ENCODE measurements at places on chromosomes 4 and X.

- DNase-seq = no peak
Measured at GRCh38 chr4:153273751-153274150, 69.5 kb downstream of the TRIM2 start.

GRCh38 chrX:134206221-134206620 is 30.8 kb upstream of the CCDC160 start:
- DNase-seq = no peak

- DNase-seq = no peak
Measured at GRCh38 chr4:154160519-154161301, 330.9 kb downstream of the DCHS2 start.

- DNase-seq = no peak
Measured at GRCh38 chrX:148661035-148661434, 160.6 kb downstream of the AFF2 start.

DNA sequence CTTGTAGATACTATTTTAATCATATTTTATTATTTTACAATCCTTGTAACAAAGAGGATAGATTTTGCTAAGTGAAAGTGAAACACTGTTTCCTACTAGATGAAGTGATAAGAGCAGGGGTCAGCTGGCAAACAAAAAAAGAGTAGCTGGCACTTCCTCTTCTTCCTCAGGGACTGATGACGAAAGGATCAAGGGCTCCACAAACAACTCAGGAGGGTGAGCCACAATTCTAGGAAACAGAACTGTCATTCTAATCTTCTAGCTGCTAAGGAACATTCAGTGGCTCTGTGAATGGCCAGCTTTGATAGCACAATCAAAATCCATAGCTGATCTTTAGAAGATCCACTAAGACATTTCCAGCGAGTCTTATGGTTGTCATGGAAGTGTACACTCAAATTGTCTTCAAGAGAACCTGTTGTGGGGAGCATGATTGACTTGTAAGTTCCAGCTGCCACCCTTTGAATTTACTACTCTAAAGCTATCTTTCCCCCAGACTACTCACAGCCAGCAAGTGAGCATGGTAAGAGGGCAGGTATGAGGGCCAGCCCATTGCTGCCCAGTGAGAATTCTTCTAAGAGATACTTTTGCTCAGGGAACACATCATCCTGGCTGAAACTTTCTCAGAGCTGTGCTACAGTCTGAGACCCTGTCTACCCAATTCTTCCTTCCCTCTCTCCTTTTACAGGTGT is 275.7 kb upstream of the RASGEF1B start:
- no peak for DNase-seq

GRCh38 chr4:118254368-118254767 is 98.4 kb downstream of the PRSS12 start:
- DNase-seq = no peak

DNA sequence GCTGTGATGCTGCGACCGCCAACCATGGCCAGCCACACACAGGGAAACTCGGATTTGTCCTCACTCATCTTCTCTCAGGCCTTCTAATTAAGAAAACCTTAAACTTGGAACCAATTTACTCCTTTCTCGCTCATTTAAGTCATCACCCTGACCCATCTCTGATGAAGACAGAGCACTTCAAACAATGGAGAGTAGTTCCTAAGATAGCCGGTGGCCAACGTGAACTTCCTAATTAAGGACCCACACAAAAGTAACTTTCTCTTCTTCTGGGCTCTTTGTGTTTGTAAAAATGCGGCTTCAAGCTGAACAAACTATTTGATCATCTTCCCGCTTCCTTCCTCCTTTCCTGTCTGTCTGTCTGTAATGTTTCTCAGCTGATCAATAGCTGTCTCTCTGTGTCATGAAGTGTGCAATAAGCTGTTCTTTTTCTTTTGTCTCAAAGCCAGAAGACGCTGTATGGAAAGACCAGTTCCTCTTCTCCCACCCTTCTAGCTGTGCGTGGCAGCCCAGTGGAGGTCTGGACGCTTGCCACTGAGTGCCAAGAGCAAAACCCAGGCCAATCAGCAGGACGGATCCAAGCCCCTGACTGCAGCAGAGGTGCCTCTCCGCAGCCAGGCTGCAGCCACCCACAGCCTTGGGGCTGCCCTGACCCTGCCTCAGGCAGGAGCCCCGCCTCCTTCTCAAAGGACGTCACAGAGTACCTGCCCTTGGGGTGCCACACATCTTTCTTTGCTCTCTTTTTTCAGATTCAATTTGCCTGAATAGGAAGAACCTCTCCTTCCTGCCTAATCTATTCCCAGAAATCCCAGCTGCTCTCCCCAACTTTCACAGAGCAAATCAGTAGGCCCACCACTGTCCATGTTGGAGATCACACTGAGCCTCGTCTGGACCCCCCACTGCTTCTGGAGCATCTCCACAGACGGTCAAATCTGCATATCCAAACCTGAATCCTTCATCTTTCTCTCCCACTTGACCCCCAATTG is 59.3 kb downstream of the MAML3 start:
- DNase-seq = peak; percentile 57

- DNase-seq = no peak
Measured at GRCh38 chr4:83979773-83980172, 443.9 kb downstream of the GPAT3 start.

DNA sequence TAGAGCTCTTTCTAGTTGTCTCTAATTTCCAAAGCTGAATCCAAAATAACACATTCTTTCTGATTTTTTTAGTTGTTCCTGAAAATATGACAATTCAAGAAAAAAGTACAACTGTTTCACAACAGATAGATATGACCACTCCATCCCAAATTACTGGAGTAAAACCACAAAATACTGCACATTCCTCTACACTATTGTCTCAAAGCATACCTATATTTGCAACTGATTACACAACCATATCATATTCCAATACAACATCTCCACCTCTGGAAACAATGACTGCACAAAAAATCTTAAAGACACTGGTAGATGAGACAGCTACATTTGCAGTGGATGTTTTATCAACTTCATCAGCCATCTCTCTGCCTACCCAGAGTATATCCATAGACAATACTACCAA is 43.6 kb downstream of the ADGRG4 start:
- DNase-seq = no peak

GRCh38 chrX:118493653-118494297 is 1.8 kb upstream of the DOCK11 start:
- no peak for DNase-seq

- DNase-seq = no peak
Measured at GRCh38 chr4:41881981-41882624, 53.1 kb upstream of the TMEM33 start.

GRCh38 chrX:39848243-39848642 is 249.5 kb downstream of the BCOR start:
- DNase-seq = no peak

Data from activated CD4-positive, alpha-beta T cell treated with anti-CD3 and anti-CD28 coated beads, Interleukin-2, amount 50 U/mL, for 4 hours (primary cell).